ENCODE measurements at places on chromosomes 12 and 14. TPM values are rescaled to one million over a fixed set of nuclear protein-coding genes. Genes with fewer than 3 reads are reported as not detected.

The LRP1-AS gene
- total RNA-seq = not detected

- DNase-seq = no peak
These were observed 1.6 kb downstream of the HRK start for GRCh38 chr12:116879509-116880212.

GRCh38 chr14:39876916-39877315 is 444.7 kb upstream of the FBXO33 start:
- DNase-seq = no peak

- no peak for DNase-seq
These were observed 192.8 kb downstream of the LRIG3 start for GRCh38 chr12:58727521-58727920.

- no peak for DNase-seq
These were observed 20.1 kb upstream of the PLEKHD1 start for GRCh38 chr14:69464379-69464778.

DNA sequence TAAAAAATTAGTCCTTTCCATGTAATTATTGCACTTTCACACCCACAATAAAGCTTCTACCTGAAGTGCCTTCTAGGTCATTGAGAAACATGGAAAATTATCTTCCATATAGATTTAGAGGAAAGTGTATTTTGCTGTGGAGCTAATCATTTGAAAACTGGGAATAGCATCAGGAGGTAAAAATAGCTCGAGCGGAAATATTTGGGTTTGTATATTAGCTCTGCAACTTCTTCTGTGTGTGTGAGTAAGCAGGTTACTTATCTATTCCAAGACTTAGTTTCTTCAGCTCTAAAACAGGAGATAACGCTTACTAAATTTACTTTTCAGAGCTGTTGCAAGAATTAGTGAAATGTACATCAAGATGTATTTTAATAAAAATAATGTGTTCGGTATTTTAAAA is 95.0 kb upstream of the MON2 start:
- no peak for DNase-seq

DNA sequence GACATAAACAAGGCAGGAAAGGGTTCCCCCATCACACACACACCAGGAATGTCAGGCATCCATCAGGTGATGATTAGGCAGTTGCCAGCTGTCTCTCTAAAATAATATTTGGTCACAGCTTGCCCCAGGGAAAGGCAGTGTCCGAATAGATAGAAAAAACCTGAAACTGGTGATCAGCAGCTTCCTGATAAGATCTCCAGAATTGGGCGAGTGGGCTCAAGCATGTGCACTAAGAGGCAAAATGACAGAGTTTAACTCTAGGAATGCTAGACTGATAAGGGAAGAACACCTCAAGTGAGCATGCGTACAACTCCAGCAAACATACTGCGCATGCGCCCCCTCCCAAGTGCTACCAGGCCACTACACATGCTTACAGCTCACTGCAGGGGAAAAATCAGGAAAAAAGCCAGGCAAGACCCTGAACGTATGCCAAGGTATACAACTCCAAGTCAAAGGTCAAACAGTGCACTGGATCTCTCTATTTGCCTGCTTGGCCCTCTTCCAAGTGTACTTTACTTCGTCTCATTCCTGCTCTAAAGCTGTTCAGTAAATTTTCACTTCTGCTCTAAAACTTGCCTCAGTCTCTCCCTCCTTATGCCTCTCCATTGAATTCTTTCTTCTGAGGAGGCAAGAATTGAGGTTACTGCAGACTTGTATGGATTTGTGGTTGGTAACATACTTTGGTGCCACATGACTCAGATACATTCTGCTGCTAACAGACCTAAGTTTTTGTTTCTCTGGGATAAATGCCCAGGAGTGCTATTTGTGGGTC is 73.5 kb upstream of the VASH1 start:
- peak; percentile 84 for DNase-seq

The ALDH2 gene
- 324 TPM for total RNA-seq

The PROX2 gene
- not detected for total RNA-seq

GRCh38 chr14:74982661-74983060 is 20.1 kb upstream of the EIF2B2 start:
- DNase-seq = no peak

The KCNA5 gene
- 3.7 TPM for total RNA-seq

DNA sequence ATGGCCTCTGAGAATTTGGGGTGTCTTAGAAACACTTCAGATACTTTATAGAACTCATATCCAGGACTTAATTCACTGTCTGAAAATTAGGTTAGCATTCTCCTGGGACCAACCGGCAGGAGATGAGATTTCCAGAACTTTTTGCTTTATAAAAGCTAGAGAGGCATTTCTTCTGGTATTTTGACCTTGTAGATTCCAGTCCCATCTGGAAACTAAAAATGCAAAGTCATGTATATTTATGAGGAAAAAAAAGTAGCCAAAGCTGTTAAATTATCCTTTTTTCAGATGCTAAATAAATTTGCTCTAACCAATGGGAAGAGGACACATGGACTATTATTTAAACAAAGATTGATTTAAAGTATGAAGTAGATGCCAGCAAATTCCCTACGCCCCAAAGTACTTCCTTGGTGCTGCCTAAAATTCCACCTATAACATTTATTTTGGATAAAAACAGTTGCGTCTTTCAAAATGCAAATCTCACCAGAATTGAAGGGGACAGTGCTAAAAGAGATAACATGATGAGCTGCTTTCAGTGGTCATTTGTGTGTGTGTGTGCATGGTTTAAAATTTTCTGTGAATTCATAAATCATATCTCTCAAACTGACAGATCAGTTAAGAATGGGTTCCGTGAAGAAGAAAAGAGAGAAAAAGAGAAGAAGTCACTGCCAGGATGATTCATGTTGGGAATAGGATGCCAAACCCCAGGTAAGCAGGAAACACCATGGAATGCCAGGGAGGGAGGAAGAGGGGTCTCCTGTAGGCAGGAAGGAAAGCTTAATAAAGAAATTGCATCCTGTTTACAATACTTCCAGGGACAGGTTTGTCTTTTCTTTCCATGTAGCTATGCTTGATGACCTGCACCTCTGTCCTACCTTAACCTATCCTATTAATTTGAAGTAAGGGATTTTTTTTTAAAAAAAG is 97.7 kb upstream of the RGS6 start:
- DNase-seq = no peak

The FAM161B gene
- total RNA-seq = 4.6 TPM

The RABGGTA gene
- total RNA-seq = 55.8 TPM

The GLI1 gene
- total RNA-seq = 5.7 TPM
